ENCODE measurements at places on chromosomes 7 and 10.

DNA sequence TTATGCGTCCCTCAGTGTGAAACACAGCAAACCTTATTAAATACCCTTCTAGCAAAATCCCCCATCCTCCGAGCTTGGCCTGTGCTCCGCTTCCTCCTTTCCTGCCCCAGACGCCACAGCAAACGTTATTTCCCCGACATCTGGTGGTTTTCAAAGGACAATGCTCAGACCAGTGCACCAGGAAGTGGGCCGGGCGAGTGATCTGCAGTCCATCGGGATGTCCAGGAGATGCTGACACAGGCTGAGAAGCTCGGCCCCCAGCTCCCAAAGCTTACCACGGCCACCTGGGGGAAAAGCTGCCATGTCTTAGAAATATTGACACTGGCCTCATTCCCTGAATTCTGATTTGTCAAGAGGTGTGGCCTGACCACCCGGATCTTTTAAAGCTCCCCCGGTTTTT is 129.5 kb downstream of the PTPRN2 start:
- DNase-seq, result no peak

DNA sequence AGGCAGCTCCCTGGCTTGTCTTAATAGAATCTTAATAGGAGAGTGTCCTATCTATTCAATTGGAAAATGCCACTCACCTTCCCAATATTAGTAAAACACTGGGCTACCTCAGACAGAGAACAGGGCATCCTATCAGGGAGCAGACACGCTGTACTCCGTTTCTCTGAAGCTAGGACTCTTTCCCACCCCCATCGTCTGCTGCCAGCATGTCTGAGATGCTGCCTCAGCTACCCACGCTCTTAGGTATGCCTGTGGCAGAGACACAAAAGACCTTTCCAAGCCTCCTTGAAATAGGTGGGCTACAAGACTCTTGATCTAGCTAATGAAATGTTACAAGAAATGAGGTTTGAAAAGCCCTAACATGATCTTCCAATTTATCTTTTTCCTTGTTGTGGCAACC is 2.5 kb upstream of the LRIT2 start:
- DNase-seq, result no peak

DNA sequence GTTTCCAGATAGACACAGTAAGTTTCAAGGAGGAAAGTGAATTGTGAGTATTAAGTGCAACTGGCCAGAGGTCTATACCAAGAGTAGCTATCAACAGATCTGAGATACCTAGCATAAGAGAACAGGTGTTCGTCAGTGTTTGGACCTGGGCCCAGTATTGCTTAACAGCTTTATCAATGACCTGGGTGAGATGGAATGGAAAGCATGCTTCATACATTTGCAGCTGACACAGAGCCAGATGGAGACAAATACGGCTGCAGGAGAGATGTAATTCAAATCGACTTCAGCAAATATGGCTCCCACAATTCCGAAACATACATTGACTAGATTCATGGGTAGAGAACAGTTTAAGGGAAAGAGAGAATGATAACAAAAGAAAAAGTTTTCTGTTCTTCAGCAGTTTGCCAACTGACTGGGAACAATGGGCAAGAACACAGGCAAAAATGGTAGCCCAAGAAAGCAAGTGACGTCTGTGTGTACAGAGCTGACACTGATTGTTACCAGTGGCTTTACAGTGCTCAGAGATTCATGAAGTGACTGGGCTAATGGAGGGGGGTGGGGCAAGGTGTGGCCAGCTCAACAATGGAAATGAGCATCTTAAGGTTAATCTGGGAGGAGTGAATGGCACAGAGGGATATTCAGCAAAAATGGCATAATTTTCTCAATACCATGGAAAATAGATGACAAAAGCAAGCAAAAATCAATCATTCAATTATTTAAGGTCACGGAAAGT is 28.0 kb upstream of the COBL start:
- no peak for DNase-seq

- DNase-seq, result no peak
Measured at GRCh38 chr7:106110238-106110560, 1.9 kb downstream of the SYPL1 start.

DNA sequence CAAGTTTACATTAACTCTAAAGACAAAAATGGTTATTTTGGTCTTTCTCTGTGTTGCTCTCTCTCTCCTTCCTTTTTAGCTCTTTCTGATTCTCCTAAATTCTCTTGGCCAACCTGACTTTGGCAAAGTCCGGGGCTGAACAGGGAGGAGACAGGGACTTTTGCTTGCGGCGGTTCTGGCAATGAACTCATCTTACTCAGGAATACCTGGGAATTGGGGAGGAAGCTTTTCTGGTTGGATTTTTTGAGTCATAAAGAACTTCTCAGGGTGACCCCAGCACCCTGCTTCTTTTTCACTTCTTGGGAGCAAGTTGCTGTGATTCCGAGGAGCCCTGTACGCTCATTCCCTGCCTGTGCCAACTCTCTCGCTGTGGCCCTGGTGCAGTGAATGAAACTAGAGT is 16.0 kb downstream of the GATA3 start:
- DNase-seq, result no peak

DNA sequence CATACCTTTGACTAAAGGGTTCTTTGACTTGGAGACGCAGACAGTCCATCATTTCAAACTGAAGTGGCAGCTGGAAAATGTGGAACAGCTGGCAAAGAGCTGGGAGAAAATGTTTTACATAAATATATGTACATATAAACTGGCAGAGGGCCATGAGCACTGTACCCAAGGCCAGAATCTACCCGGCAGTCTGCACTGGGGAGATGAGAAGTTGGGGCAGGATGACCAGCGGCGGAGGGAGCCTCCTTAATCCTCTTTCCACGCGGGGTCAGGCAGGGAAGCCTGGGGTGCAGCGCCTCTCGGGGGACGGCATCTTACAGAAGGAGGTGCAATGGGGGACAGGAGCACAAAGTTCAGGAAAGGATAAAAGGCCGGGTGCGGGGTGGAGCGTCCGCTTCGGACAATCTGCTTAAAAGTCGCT is 1.3 kb downstream of the GLI3 start:
- DNase-seq, result no peak

GRCh38 chr7:98240961-98241673 is 10.9 kb downstream of the TECPR1 start:
- DNase-seq, result peak; percentile 18

DNA sequence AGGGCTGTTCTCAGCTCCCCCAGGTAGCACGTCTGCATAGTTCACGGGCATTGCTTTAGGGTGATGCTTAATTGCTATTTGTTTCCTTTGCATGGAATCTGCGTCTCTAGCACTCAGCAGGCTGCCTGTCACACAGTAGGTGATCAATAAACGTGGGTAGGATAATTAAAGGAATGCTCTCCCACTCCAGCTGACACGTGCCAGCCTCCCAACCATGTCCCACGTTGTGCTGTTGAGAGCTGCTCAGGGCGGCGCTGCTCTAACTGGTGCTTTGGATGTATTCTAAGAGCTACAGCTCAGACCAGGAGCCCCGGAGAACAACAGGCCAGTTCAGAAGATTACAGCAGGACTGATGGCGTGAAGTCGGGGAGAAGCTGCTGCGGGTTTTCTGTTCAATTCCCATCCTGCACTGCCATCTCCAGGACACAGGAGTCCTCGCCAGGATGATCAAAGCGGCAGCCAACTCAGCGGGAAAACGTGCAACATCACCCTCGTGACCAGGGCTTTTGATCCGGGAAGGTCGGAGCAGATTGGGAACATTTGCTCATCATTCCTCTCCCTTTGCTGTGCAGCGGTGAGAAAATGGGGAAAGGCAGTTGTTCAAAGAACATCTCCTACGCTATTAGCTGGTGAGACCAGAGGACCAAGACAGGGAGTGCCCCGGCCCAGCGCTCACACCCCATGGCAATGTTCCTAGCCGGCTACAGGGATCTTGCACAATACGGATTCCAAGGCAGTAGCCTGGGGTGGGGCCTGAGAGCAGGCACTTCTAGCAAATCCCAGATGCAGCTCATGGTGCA is 50.5 kb upstream of the FOXK1 start:
- DNase-seq, result peak; percentile 34

DNA sequence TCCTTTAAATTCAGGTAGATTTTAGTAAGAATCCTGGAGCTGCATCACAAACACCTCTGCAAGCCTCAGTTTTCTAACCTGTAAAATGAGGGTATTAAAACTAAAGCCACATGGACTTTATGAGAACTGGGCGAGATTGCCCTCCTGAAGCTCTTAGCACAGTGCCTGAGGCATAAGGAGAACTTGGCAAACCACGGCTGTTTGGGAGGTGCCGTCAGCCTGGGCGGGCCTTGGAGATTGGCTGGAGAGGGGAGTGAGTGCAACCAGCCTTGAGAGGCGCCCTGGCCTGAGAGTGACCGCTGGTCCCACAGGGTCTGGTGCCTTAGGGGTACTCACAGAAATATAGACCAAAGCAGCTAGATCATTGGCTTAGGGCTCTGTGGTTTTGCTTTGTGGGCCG is 5.4 kb upstream of the TNS3 start:
- no peak for DNase-seq

- no peak for DNase-seq
Measured at GRCh38 chr7:27066148-27066547, 29.7 kb downstream of the HOXA1 start.

- no peak for DNase-seq
Measured at GRCh38 chr7:107017965-107018719, 26.4 kb upstream of the PRKAR2B start.

DNA sequence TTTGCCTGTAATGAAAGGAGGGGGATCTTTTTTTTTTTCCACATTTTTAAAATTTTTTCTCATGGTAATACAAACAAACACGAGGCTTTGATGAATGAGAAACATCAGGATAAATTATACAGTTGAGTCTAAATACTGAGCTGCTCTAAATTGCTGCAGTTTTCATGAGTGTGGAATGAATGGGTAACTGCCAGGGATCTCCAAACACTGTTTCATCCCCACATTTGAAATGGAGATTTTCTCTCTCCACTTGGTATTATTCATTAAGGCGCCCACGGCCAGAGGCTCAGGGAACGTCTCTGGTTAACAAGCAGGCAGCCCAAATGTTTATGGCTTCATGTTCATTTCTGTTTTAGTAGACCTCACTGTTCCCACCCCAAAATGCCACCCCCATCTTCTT is 717.1 kb downstream of the GRID1 start:
- no peak for DNase-seq

DNA sequence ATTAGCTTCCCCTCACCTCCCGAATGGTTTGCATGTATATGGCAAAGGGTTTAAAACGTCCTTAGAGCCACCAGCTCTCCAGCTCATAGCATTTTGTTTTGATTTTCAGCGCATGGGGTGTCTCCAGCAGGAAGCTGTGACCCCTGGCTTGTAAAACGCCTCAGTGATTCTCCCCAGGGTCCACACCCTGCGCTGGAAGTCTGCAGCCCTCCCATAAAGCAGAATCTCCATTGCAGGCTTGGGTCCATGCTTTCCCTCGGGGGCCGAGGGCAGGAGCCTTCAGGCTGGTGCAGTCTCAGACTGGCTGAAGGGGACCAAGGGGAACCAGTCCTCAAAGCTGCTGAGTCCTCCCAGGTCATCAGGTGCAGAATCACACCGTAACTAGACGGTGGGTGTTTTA is 109.7 kb downstream of the VIPR2 start:
- DNase-seq, result no peak

GRCh38 chr7:2956526-2957368 is 86.9 kb downstream of the CARD11 start:
- DNase-seq, result no peak

GRCh38 chr7:68249611-68250010 is 1253.0 kb downstream of the TYW1 start:
- DNase-seq, result no peak

- DNase-seq, result no peak
Measured at GRCh38 chr7:90832726-90833125, 236.6 kb downstream of the CDK14 start.

- no peak for DNase-seq
Measured at GRCh38 chr10:101052285-101052684, 9.5 kb upstream of the KAZALD1 start.

DNA sequence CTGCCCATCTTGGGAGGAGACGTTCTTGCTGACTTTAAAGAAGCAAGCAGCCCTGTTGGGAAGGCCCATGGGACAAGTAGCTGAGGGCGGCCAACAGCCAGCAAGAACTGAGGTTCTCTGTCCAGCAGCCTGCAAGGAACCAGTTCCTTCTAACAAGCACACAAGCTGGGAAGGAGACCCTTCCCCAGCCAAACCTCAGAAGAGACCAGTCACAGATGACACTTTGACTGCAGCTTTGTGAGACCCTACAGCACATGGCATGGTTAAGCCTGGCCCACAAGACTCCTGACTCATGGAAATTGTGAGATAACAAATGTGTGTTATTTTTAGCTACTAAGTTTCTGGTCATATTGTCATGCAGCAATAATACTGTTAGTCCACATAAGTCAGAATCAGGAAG is 99.9 kb downstream of the PRLHR start:
- no peak for DNase-seq

GRCh38 chr10:61606959-61607907 is 55.5 kb upstream of the CABCOCO1 start:
- DNase-seq, result no peak

DNA sequence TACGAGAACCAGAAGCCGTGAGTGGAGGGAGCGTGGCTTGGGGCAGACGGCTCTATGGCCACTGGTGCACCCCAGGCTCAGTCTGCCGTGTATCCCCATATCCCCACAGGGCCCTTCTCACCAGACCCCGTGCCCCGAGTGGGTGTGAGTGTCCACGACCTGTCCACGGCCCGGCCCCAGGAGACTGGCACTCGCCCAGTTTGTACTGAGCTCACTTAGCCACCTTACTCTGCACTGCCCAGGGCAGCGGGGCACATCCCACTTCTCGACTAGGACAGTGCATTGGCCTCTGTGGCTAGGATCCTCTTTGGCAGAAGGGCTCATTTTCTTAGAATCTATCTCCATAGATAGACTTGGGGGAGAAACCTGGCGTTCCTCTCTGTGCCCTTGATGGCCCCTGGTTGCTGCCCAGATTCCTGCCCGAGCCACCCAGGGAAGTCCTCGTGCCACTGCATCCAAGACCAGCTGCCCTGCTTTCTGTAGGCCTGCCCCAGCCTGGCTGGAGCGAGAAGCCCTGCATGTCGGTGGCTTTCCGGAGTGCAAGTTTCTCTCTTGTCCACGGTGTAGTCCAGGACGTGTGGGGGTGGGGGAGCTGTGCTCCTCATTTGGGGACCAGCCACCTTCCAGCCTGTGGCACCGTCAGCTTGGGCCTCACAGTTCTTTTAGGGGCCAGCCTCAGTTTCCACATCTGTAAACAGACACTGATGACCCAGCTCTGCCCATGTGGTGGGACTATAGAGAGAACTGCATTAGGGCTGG is 11.9 kb downstream of the TMEM120A start:
- no peak for DNase-seq

- no peak for DNase-seq
Measured at GRCh38 chr7:80183351-80183750, 48.7 kb downstream of the GNAI1 start.

GRCh38 chr10:76282061-76283025 is 850.9 kb downstream of the LRMDA start:
- no peak for DNase-seq

DNA sequence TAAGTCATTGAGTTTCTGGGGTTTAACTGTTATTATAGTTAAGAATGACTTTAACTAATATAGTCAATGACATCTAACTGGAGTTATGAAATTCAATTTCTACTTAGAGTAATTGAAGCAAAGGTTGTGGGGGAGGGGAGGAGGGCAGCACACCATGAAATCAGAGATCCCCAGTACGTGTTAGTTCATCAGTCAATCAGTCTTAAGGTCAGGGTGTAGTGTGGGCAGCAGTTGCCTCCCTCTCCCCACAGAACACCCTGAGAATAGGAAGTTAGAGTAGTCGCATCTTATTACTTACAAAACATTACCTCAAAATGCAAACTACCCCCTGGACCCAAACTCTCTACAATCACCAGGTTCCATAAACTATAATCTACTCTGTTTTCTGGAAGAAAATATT is 7.0 kb upstream of the HPS1 start:
- DNase-seq, result no peak

Data from caudate nucleus (tissue), 63 donors.